ENCODE measurements at places on chromosomes 12 and 14. TPM values are rescaled to one million over a fixed set of nuclear protein-coding genes. Genes with fewer than 3 reads are reported as not detected.
A peak's percentile ranks its signal among the peaks of the same experiment; 100 is the strongest.

DNA sequence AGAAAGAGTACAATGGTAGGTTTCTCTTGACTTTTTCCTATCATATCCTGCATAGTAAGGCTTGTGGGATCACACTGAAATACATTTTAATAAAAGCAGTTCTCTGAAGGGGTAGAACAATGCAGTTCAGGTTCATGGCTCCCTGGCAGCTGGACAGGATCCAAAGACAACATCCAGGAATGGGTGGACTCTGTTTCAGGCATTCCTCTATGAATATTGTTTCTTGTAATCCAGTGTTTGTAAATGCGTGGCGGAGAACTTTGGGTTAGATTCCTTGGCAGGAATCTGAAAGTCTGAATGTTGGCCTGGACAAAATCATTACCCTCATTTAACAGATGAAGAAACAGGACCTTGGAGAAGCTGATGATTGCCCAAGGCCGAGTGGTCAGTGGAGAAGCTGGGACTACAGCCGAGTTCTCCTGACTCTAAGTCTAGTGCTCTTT is 43.5 kb downstream of the SYNE2 start:
- DNase-seq, result no peak

DNA sequence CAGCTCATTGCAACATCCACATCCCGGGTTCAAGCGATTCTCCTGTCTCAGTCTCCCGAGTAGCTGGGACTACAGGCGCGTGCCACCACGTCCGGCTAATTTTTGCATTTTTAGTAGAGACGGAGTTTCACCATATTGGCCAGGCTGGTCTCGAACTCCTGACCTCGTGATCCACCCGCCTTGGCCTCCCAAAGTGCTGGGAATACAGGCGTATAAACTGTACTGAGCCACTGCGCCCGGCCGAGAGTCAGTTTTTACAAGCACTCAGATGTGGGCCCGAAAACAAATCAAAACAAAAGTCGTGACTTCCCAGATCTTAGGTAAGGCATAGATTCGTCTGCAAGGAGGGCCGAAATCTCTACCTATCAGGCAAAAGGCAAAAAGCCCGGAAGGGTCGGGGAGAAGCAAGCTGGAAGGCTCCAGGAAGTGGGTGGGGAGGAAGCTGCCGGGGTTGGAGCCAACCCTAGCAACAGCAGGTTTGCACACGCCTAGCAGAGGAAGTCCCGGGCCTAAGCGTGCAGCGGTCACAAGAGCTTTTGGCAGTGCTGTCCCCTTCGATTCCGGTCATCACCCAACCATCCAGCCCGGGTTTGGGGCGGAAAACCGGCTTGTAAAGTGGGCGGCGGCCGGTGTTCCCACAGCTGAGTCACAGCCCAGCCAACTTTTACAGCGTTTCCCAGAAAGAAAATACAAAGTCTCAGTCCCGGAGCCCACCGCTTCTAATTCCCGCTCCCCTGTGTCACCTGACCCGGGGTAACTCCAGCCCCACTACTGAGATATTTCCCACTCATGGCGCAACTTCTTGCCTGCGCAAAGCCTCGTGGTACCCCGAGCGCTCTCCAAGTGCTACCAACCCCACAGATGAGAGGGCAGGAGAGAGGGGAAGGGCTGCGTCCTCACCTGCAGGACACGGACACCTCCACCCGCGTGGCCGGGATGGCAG is 583 bp downstream of the CPNE8 start:
- DNase-seq, result peak; percentile 82

DNA sequence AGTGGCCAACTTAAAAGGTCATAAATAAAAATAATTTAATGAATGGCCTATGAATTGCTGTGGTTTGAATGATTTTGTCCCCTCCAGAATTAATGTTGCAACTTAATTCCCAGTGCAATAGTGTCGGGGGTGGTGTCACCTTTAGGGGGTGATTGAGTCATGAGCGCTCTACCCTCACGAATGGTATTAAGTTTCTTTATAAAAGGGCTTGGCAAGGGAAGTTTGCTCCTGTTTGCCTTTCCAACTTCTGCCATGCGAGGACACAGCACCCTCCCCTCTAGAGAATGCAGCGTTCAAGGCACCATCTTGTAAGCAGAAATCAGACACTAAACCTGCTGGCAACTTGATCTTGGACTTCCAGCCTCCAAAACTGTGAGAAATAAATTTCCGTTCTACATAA is 253.3 kb downstream of the ATXN7L3B start:
- no peak for DNase-seq

DNA sequence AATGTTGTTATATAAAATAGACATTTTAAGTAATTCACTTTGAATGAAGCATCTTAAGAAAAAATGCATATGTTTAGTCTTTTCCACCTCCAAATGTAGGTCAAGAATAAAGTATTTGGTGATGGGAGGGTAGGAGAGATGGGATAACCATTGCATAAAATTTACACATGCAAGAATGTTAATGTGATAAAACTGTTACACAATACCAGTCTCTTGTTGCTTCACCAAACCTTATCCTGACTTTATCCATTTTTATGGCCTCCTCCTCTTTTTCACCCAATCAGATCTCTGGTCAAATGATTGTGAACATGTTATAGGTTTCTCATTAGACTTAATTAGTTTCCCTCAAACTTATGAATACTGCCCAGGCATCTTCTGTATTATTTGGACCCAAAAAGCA is 994.5 kb upstream of the FLRT2 start:
- DNase-seq, result no peak

GRCh38 chr12:90166671-90167070 is 458.0 kb upstream of the ATP2B1 start:
- no peak for DNase-seq

GRCh38 chr12:2543801-2544200 is 251.0 kb upstream of the FKBP4 start:
- DNase-seq, result no peak

GRCh38 chr14:92624764-92625163 is 111.2 kb downstream of the RIN3 start:
- DNase-seq, result no peak

- DNase-seq, result no peak
Observed at GRCh38 chr12:16626991-16627390, 21.0 kb upstream of the LMO3 start.

DNA sequence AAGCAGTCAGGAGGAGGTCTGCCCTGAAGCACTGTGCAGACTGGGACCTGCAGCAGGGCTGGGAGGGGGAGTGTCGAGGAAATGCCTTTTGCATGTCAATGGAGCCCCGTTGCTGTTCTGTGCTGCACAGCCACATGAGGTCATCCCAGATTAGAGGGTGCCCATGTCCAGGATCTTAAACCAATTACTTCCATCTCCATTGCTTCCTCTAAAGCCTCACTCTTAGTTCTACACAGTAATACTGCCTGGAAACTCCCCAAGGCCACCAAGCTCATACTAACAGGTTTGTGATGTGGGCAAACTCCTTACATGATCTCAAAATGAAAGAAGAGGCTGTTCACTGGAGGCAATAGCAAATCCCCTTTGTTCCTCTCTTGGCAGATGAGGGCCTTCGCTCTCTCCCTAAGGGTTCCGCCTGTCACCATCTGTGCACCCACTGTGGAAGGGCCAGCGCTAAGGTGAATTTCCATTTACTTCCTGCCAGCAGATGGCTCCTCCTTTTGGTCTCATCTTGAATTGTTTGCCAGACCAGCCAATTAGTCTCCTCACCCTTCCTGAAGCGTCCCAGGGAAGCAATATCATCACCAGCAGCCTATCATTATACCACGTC is 35.4 kb upstream of the LTA4H start:
- DNase-seq, result no peak

- peak; percentile 42 for DNase-seq
Observed at GRCh38 chr12:124715121-124715990, 147.9 kb upstream of the NCOR2 start.

GRCh38 chr12:109820816-109821381 is 12.3 kb downstream of the TRPV4 start:
- DNase-seq, result no peak

DNA sequence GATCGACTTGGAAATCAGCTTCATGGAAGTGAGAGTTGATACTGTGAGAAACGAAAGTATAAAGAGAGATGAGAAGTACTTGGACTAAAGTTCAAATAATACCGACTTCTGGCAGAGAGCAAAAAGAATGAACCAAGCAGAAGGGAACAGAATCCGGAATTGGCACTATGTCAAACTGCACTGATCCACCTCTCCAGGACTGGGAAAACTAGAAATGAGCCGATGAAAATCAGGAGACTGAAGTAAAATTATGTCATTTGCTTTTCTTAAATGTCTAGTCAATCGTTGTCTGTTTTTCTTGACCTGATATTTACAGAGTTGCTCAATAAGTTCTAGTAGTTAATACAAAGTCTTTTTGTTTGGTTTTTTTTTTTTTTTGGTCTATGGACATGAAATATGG is 163.0 kb upstream of the FOXG1 start:
- DNase-seq, result no peak

DNA sequence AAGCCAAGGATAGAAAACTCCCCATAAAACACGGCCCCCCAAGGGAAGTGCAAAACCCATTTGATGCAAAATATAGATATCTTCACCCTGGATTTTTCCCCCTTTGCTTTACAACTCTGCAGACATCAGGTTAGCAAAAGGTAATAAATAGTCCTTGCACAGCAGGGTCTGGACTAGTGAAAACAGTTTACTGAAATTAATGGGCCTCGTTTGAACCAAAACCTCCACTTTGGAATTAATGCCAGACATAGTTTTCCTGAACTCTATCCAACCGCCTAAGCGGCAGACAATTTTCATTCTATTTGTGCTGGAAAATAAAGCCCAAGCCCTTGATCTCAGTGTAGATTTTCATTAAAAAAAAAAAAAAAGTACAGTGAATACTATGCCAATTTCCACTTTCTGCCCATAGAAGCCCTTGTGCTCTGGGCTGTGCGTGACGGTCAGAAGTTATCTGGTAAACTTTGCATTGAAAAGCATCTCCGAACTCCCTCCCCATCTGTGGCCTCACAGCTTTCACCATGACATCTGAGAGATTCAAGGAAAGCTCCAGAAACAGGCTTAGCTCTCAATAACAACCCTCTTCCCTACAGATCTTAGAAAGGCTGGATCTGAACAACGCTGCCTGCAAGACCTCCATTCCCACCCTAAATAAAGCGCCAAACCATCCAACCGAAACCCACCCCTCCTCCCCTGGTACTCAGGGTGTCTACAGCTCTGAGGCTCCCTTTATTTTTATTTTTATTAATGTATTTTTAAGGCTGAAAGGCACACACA is 11.0 kb upstream of the IRF2BPL start:
- no peak for DNase-seq

- DNase-seq, result no peak
Observed at GRCh38 chr12:101064721-101065120, 145.3 kb downstream of the SLC5A8 start.

GRCh38 chr12:22874151-22874550 is 249.2 kb downstream of the ETNK1 start:
- DNase-seq, result no peak

DNA sequence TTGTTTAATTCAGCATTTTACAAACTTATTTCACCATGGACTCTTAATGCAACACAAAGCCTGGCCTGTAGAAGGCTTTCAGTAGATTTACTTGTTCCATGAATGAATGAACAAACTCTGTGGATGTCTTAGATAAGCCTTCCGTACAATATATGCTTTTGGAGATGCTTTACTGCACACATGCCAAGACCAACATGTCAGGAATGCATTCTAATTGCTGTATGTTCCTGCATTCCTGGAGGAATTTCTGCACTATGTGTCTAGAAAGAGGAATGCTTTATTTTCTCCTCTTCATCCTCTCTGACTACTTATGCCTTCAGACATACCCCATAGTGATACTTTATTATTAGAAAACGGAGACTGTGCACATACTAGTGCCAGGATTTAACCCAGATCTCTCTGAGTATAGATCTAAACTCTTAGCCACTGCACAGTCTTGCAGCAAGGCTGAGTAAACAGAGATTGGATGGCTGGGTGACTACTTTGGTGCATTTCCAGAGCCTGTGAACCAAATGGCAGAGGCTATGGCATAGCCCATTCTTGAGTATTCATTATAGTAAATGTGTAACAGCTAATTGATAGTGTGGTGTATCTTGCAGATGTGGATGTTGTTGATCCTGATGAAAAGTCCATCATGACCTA is 108.2 kb downstream of the SYNE2 start:
- DNase-seq, result no peak

DNA sequence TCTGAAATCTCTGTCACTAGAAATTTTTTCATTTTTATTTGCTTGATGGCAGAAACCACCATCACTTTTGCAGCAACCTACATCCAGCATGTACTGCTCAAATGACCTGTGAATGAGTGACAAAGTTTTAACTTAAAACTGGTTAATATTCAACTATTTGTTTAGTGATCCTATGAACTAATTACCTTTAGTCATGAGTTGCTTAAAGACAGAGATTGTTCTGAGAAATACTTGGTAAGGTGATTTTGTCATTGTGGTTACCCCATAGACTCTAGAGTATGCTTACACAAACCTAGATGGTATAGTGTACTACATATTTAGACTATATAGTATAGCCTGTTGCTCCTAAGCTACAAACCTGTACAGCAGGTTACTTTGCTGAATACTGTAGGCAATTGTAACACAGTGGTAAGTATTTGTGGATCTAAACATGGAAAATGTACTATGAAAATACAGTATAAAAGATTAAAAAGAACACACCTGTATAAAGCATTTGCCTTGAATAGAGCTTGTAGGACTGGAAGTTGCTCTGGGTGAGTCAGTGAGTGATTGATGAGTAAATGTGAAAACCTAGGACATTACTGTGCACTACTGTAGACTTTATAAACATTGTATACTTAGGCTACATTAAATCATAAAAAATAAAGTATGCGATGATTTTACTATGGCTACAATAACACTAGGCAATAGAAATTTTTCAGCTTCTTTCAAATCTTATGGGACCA is 256.6 kb upstream of the PPFIA2 start:
- no peak for DNase-seq

The CIT gene
- 25.4 TPM for total RNA-seq

The RHEBL1 gene
- 3.6 TPM for total RNA-seq

The CCDC198 gene
- total RNA-seq, result not detected

The IL26 gene
- total RNA-seq, result not detected

The LRP1-AS gene
- not detected for total RNA-seq

The C2CD5 gene
- 9.5 TPM for total RNA-seq

The LPAR5 gene
- not detected for total RNA-seq

The C12orf60 gene
- total RNA-seq, result 2.4 TPM

All from NCI-H460 (cell line).